D721Med (cell line): ENCODE measurements at places on chromosomes 1 and 21.

- DNase-seq, result no peak
Observed at GRCh38 chr1:182677397-182678098, 6.8 kb downstream of the RGS8 start.

- no peak for DNase-seq
Observed at GRCh38 chr1:41045740-41046139, 24.2 kb upstream of the SLFNL1 start.

- no peak for DNase-seq
Observed at GRCh38 chr1:147924813-147925212, 3.4 kb upstream of the GPR89B start.

DNA sequence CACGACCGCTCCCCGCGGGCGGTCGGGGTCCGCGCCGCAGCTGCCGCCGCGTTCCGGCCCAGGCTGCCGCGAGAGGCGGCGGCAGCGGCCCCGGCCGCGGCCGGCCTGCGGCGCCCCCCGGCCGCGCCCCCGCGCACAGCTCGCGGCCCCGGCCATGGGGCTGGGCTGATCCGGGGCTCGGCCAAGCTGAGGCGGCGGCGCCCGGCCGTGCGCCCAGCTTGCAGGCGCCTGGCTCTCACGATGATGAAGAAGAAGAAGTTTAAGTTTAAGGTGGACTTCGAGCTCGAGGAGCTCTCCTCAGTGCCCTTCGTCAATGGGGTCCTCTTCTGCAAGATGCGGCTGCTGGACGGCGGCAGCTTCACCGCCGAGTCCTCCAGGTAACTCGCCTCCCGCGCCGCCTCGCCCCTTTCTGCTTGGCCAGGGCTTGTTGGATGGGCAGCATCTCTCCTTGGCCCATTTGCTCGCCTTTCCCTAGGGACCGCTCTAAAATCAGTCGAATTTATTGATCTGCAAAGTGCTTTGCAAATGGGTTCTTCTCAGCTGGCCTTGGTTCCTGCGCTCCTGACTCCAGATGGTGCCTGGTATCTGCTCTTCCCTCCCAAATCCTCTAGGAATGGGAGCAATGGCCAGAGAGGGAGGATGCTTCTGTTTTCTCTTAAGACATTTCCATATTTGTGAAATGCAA is 431 bp downstream of the EEIG2 start:
- DNase-seq, result no peak

DNA sequence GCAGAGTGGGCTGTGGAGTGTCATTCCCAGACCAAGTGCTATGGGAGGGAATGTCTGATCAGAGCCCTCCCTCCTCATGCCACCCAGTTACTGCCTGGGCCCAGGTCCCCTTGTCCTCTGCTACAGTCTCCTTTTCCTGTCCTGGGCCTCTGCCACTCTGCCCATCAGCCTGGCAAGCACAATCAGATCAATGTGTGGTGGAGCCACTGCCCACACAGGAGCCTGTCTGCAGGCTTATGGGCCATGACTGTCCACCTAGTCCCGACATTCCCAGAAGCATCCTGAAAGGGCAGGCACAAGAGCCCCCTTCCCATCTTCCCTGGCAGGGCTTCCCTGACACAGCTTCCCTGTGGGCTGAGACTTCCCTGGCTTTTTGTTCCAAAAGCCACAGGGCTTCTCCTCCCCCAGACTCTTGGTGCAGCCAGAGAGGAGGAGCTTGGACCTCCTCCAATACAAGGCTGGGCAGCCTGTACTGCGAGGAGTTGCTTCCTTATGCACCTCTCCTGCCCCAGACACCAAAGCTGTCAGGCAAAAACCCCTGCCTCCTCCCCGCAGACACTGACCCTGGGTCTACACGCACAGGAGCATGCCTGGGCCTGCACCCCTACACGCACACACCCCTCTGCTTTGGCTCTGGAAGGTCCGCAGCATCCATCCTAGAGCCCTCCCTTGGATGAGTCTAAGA is 29.2 kb upstream of the CNTN2 start:
- DNase-seq, result no peak

GRCh38 chr21:25371841-25372425 is 235.3 kb downstream of the MRPL39 start:
- DNase-seq, result no peak
